Epithelial cell of proximal tubule (primary cell): ENCODE measurements at places on chromosomes 4 and X. TPM values are rescaled to one million over a fixed set of nuclear protein-coding genes. Genes with fewer than 3 reads are reported as not detected.

Gene PPP2R3B
- total RNA-seq = 27.6 and 38.3 TPM in 2 replicates

Gene UGT2B15
- total RNA-seq = not detected in 2 replicates

Gene GSTCD
- 22.7 and 28.8 TPM in 2 replicates for total RNA-seq

Gene MAGEC3
- not detected in 2 replicates for total RNA-seq

Gene CXCR3
- not detected in 2 replicates for total RNA-seq

Gene LIMCH1
- total RNA-seq = 8.3 and 15.5 TPM in 2 replicates

Gene GSX2
- total RNA-seq = not detected in 2 replicates

Gene CHRDL1
- total RNA-seq = 22.1 and 56.2 TPM in 2 replicates

Gene CT45A3
- total RNA-seq = not detected in 2 replicates

Gene PQBP1
- total RNA-seq = 84.6 and 86.0 TPM in 2 replicates

Gene DACH2
- total RNA-seq = not detected in 2 replicates

Gene GDPD2
- not detected in 2 replicates for total RNA-seq

Gene PDZD4
- total RNA-seq = under 0.01 and 0.17 TPM in 2 replicates

Gene PSAPL1
- 0.07 TPM in 1 of 2 replicates, not detected in the other for total RNA-seq

- no peak for DNase-seq
Observed at GRCh38 chr4:146650034-146650433, 11.3 kb downstream of the POU4F2 start.

DNA sequence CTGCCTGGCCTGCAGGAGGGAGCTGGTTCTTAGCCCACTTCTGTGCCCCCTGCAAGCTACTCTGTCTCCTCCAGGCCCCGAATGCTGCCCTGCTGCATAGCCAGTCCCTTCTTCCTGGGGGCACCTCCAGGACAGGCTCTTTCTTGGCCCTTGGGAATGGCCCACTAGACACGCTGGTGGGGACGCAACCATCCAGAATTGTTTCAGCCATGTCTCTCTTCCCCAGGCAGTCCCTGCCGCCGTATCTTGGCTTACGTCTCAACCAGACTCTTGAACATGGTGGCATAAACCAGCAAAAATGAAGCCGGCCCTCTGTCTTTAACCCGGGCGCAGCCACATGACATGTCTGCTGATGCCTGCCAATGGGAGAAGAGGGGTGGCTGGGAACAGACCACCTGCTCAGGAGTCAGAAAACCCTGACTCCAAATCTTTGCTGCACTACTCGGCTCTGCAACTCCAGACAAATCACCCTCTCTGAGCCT is 9.0 kb downstream of the LRPAP1 start:
- no peak for DNase-seq

GRCh38 chr4:33080275-33080674 is 2360.1 kb downstream of the PCDH7 start:
- no peak for DNase-seq

DNA sequence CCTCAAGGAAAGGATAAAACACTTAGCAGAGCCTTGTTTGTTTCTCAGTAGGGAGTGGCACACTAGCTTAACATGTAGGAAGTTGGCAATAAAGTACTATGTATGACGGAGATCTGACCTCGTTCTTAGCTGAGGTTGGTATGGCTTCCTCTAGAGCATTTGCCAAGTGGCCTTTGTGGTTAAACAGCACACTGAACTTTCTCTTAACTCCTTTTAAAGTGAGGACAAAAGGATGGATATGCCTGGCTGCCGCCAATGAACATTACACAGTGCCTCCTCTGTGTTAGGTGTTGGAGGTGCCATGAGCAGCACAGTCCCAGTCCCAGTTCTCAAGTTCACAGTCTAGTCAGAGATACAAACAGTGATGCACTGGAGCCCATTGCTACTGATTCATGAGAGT is 54.4 kb downstream of the VGLL1 start:
- no peak for DNase-seq

DNA sequence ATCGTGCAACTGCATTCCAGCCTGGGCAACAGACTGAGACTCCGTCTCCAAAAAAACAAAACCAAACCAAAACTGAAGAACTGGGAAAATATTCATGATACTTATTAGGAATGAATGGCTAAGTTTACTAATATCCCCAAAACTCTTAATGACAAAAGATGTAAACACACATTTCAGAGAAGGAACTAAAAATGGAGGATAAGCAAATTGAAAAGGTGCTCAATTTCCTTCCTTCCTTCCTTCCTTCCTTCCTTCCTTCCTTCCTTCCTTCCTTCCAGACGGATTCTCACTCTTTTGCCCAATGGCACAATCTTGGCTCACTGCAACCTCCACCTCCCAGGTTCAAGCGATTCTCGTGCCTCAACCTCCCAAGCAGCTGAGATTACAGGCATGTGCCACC is 44.4 kb upstream of the CDKN2AIP start:
- no peak for DNase-seq

GRCh38 chr4:786861-787300 is 39.0 kb downstream of the CPLX1 start:
- DNase-seq = no peak

- no peak for DNase-seq
Observed at GRCh38 chr4:184448821-184449220, 25.5 kb downstream of the IRF2 start.

DNA sequence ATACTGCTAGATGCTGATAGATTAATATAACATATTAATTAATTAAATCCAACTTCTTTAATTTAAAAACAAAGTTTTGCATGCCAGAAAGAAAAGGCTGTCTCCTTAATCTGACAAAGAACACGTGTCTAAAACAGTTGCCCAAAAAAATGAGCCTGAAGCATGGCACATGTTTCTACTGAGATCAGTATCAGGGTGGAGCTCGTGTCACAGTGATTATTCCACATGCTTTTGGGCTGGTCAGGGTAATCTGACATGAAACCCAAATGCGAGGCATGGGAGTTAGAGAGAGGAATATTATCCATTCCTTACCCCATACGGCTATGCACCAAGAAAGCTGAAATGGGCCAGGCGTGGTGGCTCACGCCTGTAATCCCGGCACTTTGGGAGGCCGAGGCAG is 79.4 kb upstream of the ADRA2C start:
- no peak for DNase-seq

GRCh38 chr4:76090241-76090691 is 15.8 kb downstream of the ART3 start:
- no peak for DNase-seq

- no peak for DNase-seq
Observed at GRCh38 chrX:110414273-110414672, 55.6 kb downstream of the RTL9 start.

GRCh38 chrX:10015355-10015722 is 48.2 kb downstream of the CLDN34 start:
- DNase-seq = no peak

DNA sequence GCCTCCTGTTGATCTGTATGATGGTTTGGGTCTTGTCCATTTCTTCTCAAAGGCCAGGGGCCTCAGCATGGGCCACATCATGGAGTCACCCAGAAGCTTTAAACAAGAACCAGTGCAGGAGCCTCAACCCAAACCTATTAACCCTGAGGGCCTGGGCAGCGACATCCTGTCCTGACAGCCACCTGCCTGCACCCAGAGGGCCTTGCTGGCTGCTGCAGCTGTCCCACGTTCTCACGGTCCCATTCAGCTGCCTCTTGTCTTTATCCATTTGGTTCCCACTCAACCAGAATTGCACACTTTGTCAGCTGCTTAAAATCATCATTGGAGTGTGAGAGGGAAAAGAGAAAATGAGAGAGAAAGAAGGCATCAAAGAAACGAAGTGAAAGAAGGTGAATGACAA is 21.6 kb downstream of the C4orf50 start:
- no peak for DNase-seq

DNA sequence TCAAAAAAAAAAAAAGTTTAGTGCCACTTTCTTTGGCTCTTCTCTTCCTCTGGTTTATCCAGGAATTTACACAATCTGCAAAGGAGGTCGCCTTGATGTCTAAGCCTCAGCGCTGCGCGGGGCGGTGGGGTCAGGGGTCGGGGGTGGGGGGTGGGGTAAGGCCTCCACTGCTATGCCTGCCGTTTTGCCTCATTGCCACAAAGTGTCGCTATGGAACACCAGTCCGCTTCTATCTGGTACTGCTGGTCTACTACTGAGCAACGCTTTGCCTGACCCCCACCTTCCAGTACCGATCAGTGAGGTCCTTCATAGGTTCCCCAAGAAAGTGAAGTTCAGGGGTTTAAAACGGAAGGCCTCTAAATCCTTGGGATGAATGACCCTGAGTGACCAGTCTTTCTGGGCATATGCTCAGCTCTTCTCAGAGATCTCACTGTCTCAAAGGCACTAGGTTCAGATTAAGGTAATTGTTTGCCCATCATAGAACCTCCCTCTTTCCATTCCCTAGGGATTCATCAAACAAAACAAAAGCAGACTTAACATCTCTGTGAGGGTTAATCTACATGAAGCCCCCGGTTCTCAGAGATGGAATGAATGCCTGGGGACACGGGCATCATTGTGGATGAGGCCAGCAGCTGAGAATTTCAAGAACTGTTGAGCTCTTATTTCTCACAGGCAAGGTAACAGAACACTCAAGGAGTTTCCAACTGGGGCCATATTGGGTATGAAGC is 16.9 kb upstream of the TSR2 start:
- no peak for DNase-seq

DNA sequence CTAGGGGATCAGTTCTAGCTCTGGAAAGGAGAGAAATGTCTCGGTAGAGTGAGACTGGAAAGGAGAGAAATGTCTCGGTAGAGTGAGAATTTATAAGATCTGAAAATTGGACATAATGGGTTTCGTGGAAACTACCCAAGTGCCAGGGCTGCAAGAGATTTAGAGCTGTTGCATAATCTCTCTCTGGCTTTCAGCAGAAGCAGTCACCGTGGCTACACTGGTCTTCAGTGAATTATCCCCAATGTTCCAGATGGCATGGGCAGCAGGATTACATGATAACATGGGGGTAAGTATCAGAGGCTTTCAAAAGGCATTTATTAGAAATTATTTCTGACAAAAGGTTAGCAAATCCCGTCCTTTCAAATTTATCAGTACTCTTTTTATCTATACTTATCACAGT is 435.5 kb downstream of the NKX6-1 start:
- DNase-seq = no peak

- DNase-seq = no peak
Observed at GRCh38 chr4:159446266-159446976, 343.5 kb downstream of the RAPGEF2 start.

- no peak for DNase-seq
Observed at GRCh38 chrX:113726009-113726408, 857.9 kb upstream of the HTR2C start.

DNA sequence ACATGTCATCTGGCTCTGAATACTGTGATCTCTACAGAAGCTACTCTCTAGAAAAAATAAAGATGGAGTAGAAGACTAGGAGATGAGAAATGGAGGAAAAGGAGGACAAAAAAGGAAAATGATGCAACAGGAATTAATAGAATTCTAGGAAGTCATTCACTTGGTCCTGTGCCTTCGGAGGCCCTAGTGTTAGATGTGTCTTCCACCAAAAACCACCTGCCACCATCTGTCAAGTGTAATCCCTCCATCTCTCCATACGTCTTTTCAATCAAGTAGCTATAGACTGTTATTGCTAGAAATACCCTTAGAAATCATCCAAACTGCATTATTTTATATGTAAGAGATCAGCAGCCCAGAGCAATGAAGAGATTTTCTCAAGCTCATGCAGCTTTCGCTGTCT is 2.9 kb upstream of the RAB41 start:
- DNase-seq = no peak

GRCh38 chr4:37760840-37761239 is 65.6 kb upstream of the PGM2 start:
- DNase-seq = no peak

DNA sequence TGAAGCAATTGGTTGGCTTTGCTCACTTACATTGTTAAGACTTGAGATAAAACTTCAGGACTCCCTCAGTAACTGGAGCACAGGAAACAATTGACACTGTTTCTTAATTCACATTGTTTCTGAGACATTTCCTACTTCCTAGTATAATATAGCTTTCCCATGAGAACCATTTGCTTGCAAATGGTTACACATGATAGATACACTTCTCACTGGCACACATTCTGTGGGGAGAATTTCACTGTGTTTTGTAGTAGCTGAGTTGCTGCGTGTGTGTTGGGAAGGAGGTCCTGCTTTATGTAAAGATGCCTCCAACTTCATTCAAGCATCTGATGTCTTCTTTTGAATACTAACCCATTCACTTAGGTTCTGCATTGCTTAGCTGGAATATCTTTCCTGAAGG is 85.3 kb upstream of the SLC4A4 start:
- DNase-seq = no peak

GRCh38 chr4:48215977-48216376 is 53.7 kb downstream of the TEC start:
- no peak for DNase-seq

DNA sequence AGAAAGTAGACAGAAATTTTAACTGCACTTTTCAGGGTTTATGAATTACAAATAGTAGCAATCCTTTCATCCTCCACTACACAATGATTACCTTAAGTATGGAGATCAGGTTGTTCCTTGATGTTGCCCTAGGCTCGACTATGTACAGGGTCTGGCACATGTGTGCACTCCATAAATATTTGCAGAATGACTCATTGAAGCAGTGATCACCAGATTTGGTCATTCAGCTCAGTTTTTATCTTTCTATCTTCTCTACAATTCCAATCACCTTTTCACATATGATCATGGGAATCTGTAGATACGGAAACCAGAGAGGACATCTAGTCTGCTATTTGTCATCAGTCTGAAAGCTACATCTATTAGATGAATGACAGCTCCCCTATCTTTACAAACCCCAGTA is 171.7 kb upstream of the HCCS start:
- no peak for DNase-seq

- DNase-seq = no peak
Observed at GRCh38 chr4:174999407-174999806, 81.2 kb downstream of the ADAM29 start.

DNA sequence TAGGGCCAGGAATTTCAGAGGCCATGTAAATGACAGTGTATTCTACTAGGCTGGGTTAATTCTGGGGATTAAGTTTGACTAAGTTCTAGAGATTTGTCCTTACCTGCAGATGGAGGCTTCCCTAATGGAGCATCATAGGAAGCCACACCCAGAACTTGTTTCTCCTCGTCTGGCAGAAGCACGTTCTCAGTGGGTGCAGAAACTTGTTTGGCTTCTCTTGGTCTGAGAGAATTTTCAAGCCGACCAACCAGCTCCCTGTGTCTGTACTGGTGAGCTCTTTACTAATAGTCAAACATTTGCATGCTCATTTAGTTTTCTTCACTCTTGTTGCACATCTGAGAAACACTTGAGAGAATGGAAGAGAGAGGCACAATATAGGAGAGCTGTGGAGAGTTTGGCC is 907 bp upstream of the ATP10D start:
- DNase-seq = no peak
